ENCODE measurements at places on chromosomes 1 and 21.

DNA sequence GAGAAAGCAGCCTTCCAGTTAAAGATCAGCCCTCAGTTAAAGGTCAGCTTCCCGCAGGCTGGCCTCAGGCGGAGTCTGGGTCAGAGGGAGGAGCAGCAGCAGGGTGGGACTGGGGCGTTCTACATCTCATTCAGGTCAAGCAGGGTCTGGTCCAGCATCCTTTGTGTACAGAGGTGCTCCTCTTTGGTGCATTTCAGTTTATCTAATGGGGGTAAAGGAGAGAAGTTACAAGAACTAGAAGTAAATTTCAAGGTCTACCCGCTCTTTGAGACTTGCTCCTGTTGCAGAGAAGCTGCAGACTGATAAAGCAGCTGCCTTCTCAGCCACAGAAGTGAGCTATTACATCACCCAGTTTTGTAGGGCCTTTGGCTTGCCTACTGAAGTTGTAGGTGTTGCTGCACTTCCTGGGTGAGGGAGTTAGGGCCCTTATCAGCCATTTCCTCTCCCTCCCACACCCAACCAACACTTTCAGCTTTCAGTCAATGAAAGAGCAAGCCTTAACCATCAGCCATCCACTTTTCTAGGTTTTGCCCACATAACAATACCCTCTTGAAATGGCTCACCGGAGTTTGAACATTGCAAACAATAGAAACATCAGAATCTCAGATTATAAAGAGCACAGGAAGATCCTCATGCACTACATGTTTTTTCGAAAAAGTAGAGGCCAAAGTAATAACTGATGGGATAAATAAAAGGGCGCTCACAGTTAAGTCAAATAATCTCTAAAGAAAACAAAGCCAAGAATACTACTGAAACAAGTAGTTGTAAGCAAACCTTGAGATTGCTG lies 2.8 kb upstream of the NUP210L start:
- no peak for DNase-seq

DNA sequence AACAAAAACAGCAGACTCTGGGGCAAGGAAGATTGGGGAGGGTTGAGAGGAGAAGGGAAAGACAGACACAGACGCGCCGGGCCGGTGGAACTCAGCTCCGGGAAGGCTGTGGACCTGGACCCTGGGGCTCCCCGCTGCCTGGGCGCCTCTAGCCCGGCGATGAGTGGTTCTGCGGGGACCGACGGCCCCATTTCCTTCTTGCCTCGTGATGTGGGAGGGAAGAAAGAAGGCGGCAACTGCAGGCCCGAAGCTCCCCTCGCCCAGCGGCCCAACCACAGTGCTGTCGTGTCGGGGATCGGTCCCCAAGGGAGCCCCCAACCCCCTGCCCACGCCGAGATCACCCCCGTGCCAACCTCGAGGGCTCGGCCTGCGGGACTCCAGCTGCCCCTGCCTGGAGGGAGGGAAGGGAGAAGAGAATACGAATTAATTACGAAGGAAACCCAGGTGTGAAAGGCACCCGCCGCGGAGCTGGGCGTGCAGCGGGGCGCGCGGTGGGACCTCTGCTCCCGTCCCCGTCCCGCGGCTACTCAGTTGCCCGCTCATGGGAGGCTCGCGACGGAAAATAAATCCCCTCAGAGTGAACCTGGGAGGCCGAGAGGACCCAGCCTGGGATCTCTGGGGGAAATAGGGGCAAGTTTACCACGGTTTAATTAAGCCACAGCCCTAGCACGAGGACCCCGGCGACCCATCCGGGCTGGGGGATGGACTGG lies 7.4 kb downstream of the FOXD3 start:
- DNase-seq: no peak

DNA sequence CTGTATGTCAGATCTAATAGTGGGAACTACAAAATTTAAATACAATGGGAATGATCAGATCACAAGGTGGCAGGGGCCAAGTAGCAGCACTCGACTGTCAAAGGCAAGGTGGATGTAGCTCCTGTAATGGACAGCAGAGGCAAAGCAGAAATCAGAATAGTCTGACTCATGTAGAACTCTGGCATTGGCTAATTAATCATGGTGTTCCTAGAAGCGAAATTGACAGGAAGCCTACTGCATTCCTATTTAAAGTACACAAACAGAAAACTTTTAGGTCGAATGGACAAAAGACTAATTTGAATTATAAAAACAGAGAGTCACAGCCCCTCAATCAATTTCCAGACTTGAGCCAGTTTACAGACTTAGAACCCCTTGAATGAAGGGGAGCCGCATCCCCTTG lies 17.4 kb upstream of the IL12RB2 start:
- DNase-seq: no peak

- DNase-seq: no peak
Measured at GRCh38 chr1:178493301-178493741, 3.4 kb downstream of the CLEC20A start.
